GM23338 (cell line): ENCODE measurements at places on chromosomes 16 and 17. TPM values are rescaled to one million over a fixed set of nuclear protein-coding genes. Genes with fewer than 3 reads are reported as not detected.
A peak's percentile ranks its signal among the peaks of the same experiment; 100 is the strongest.

DNA sequence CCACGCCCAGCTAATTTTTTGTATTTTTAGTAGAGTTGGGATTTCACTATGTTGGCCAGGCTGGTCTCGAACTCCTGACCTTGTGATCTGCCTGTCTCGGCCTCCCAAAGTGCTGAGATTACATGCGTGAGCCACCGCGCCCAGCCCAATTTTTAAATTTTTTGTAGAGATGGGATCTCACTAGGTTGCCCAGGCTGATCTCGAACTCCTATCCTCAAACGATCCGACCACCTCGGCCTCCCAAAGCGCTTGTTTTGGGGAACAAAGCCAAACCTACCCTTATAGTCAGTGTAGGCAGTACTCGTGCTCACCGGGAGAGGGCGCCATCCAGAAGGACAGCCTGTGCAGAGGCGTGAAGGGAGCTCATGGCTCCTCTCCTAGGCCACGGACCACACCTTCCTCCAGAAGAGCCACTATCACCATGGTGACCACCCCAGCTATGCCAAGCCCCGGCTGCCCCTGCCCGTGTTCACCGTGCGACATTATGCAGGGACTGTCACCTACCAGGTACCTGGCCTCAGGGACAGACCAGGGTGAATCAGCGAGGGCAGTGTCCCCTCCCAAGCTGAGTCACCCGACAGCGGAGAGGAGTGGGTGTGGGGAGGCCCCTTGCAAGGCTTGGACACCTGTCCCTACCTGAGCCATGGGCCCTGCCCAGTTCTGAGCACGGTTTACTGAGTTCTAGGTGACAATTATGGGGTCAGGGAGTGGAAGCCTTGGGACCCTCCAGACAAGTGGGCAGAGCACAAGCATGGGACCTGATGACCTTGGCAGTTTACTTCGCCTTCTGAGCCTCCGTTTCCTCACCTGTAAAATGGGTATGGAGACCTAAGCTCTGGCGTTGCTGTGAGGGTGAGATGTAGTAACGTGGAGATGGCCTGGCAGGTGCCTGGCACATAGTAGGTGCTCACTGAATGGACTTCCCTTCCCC, 13.7 kb downstream of the MYO15B start:
- DNase-seq: peak; percentile 91

DNA sequence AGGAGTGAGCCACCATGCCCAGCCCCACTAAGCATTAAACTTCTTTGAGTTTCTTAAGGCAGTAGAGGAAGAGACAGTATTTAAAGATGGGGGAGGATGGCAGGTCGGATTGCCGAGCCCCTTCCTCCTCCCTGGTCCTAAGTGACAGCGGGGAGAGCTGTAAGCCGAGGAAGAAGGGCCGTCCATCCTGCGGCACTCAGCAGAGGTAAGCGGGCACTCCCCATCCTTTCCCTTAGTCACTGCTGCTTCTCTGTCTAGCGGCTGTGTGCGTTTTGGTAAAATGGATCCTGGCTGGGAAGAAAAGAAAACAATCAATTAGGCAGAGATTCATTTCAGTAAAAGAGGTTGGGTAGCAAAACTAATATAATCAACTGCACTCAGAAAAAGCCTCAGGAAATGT, 13.9 kb downstream of the DNAAF1 start:
- no peak for DNase-seq

The OR1A1 gene
- total RNA-seq: not detected in 2 replicates

GRCh38 chr16:26317885-26318284, 626.1 kb downstream of the HS3ST4 start:
- no peak for DNase-seq

The NACA2 gene
- not detected in 2 replicates for total RNA-seq

The HOXB7 gene
- total RNA-seq: not detected in 2 replicates

The KRTAP2-2 gene
- total RNA-seq: not detected in 2 replicates

The CA7 gene
- 2.5 and 2.8 TPM in 2 replicates for total RNA-seq

GRCh38 chr17:72816406-72816805, 276.1 kb downstream of the SLC39A11 start:
- DNase-seq: no peak

GRCh38 chr16:1089439-1089821, 6.6 kb downstream of the C1QTNF8 start:
- DNase-seq: no peak

GRCh38 chr16:68146585-68146984, 61.4 kb downstream of the NFATC3 start:
- DNase-seq: peak; percentile 12

The ASGR2 gene
- 0.97 TPM in 1 of 2 replicates, not detected in the other for total RNA-seq

DNA sequence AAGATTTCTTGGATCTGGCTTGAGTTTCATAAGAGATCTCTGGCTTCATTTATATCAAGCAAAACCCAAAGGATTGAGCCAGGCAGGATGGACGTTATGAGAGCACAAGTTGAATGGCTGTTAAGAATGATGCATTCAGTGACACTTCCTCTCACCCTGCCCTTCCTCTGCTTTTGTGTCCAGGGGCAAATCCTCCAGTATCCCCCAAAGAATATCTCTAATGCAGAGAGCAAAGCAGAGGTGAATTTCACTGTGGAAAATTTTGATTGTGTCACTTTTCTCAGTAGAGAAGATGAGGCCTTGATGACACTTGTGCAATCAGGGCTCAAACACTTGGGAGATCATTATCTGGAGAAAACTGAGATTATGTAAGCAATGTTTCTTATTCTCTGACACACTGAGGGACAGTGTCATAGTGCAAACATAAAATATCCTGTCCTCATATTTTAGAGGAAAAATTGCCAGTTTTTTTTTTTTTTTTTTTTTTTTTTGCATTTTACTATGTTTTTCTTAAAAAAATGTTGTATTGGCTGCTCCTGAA, 25.3 kb downstream of the MARCHF10 start:
- DNase-seq: no peak

GRCh38 chr17:83173914-83174361, 94.5 kb downstream of the METRNL start:
- DNase-seq: no peak

- DNase-seq: no peak
Measured at GRCh38 chr17:72466606-72467005, 345.8 kb downstream of the SOX9 start.

The PHOSPHO1 gene
- total RNA-seq: 2.2 and 2.4 TPM in 2 replicates

DNA sequence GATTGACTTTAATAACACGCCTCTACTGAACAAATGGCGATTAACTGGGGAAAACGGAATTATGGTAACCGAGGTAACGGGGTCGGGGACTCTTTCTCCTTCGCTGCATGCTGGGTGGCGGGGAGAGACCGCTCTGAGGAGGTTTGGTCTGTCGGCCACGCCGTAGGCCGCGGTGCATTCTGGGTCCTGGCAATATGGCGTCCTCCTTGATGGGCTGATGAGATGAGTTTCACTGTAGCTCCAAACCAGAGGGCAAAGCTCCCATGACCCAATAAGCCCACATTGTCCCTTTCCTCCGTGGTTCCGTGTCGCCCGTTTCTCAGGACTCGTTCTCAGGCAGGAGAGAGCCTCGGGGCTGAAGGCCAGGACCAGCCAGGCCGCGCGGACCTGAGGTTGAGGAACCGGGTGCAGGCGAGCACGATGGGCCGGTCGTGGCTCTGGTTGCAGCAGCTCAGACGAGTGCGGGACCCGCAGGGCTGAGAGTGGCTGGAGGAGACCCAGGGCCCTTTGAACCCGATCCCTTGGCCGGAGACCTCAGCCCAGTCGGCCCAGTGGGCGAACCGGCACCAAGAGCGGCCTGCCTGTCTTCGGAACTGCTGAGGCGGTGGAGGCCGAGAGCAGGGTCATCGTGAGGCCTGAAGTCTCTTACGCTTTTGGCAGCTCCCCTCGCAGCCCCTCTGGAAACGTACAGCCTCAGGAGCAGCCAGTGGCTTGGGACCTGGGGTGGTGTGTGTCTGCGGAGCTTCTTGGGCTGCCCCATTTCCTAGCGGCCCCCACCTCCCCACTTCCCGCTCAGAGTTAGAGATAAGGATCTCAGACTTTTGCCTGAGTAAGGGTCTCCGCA, at the start of gene RPTOR:
Gene RPTOR, plus strand, starts transcription at position 184 of the 844 bp plus-strand sequence. CDS start 792 bp downstream, outside the sequence.
- peak; percentile 95 for DNase-seq

The SDK2 gene
- total RNA-seq: 3.7 and 5.1 TPM in 2 replicates

The KRTAP4-3 gene
- not detected in 2 replicates for total RNA-seq

DNA sequence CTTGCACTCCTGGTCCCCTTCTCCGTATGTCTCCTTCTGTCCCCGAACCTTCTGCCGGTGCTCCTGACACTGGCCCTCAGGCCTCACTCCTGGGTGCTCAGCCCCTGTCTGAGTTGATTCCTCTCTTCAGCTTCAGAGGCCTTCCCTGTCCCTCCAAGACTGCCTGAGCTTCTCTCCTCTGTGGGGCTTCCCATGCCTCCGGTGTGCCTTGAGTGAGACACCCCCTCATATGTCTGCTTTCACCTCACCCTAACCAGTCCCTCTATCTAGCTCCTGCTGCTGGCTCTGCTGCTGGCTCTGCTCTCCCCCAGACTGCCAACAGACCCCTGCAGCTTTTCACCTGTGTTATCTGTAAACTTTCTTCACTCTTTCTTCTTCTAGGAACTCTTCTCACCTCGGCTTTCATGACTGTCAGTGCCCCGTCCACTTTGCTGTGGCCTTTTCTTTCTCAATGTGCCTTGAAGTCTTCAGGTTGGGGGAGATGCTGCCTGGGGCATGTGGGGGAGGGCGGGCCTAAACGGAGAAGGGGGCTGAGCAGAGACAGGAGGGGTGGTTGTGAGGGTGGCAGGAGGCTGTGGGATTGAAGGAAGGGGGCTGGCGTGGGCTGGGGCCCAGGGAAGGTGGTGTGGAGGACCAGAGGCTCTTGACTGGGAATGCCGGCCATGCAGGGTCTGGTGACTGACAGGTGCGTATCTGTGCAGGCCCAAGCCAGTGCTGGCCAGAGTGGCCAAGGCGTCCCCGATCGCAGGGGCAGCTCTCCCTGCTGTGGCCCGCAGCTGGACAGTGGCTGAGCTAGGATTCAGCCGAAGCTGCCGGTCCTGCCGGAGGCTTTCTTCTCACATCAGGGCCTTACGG, 81.3 kb downstream of the METRNL start:
- DNase-seq: no peak

DNA sequence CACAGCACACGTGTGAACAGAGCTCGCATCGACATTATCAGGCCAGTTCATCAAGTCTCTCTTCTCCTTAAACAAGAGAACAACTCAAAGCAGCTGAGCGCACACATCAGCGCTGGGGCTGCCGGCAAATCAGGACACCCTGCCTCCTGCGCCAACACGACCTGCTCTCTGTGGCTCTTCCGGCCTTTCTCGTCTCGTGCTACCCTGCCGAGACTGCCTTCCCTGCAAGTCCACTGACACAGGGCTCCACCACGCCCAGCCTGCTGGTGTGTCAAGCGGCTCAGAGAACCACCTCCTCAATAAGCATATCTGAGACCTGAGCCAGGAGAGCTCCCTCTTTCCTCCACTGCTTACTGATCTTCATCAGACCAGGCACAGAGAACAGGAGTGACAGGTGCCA, 96.9 kb downstream of the ZNF778 start:
- no peak for DNase-seq

DNA sequence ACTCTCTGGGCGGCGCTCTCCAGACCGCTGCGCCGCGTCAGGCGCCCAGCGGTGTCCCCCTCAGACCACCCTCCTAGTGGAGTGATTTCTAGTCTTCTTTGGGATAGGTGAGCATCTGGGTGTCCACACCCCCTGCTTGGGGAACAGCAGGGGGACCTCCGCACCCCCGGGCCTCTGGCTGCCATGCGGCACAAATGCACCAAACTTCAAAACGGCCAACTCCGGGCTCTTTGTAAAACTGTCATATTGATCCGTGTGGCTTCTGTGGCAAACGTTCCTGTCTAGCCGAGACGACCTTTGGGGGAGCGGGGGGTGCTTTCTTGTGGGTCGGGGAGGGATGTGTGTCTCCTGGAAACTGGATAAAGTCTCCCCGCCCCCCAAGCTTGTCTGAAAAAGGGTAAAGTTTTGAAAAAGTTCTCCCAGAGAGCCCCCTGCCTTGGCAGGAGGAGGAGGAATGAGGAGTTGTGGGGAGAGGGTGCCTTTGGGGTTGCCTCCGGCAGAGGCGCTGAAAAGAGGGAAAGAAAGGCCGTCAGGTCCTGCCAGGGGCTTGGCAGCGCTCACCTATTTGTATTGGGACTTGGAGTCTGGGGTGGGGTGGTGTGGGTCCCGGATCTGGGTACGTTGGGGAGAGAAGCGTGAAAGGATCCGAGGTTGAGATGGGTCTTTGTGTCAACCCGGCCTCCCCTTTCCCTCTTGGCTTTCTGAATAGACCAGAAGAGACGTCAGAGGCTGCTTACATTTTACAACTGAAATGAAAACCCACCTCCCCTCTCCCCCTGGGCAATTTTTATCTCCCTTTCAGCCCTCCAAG, 2.2 kb upstream of the CHD3 start:
- peak; percentile 72 for DNase-seq

The TNP2 gene
- not detected in 2 replicates for total RNA-seq

The SYT17 gene
- total RNA-seq: 6.9 and 9.5 TPM in 2 replicates

The SLC13A2 gene
- not detected in 2 replicates for total RNA-seq

The OR4D1 gene
- total RNA-seq: 0.08 and 0.10 TPM in 2 replicates

DNA sequence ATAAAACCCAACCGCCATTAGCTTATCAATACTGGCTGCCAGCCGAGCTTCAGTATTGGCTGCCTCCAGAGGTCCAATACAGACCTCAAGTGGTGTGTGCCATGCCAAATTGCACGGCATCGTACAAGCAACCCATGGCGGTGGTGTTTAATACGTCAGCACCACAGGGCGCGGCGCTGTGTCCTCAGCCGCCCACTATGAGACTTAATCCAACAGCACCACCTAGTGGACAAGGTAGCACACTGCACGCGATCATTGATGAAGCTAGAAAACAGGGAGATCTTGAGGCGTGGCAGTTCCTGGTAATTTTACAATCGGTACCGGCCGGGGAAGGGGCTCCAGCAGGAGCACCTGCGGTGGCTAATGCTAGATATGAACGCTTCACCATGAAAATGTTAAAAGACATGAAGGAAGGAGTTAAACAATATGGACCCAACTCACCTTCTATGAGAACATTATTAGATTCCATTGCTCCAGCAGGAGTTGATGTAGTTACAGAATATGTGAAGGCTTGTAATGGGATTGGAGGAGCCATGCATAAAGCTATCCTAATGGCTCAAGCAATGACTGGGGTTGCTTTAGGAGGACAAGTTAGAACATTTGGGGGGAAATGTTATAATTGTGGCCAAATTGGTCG, 15.4 kb downstream of the FLYWCH1 start:
- DNase-seq: peak; percentile 96

DNA sequence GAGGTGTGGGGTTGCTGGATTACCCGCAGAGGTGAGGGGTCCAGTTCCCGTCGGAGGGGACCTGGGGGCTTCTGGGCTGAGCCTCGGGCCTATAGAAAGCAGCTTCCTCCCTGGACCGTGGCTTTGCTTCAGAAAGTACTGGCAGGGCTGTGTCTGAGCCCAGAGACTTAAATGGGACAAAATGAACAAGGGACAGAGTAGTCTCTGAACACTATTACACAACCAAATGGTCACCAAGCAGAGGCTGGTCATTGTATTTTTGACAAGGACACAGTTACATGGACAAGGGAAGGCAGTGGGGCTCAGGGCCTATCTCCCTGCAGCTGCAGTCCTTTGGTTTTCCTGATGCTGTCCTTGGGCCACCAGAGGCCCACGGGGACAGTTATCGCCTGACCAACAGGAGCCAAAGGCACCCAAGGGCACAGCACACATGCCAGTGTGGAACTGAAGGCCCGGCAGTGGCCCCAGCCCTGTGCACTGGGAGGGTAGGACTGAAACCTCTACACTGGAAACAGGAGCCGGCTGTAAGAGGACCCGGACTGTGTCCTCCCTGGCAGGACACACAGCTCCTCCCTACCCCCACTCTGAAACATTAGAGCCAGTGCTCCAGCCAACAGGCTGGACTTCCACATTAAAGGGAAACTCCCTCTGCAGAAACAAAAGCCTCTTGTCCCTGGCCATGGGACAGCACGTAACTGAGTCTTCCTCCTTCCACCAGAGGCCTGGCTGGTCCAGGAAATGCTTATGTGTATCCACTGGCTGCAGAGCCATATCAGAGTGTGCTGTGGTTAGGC, 26.0 kb upstream of the ERN1 start:
- no peak for DNase-seq
